A549 treated with Mapracorat at 1 μM for 4 hours (cell line): ENCODE measurements at places on chromosomes 5 and 9. TPM values are rescaled to one million over a fixed set of nuclear protein-coding genes. Genes with fewer than 3 reads are reported as not detected.

Gene HTR1A
- total RNA-seq = not detected in 5 replicates

Gene NUP188
- 32.9 to 42.5 TPM (median 39.5 TPM) in 5 replicates for total RNA-seq

Gene AHRR
- 3.2 to 4.5 TPM (median 3.8 TPM) in 5 replicates for total RNA-seq

Gene HARS1
- total RNA-seq = 70.9 to 83.6 TPM (median 77.9 TPM) in 5 replicates

Gene EPB41L4A
- total RNA-seq = 2.3 to 3.4 TPM (median 2.9 TPM) in 5 replicates

Gene C6
- not detected in 5 replicates for total RNA-seq

Gene PITX1
- 18.7 to 34.0 TPM (median 30.8 TPM) in 5 replicates for total RNA-seq

Gene FKBP15
- total RNA-seq = 15.6 to 17.7 TPM (median 16.4 TPM) in 5 replicates

Gene CNTLN
- total RNA-seq = 4.4 to 6.0 TPM (median 5.4 TPM) in 5 replicates
